ENCODE measurements at places on chromosomes 12 and 14. TPM values are rescaled to one million over a fixed set of nuclear protein-coding genes. Genes with fewer than 3 reads are reported as not detected.

The ITFG2 gene
- total RNA-seq: 51.9 TPM

The NR4A1 gene
- 17.7 TPM for total RNA-seq

The GARIN6 gene
- total RNA-seq: not detected

The TMX1 gene
- total RNA-seq: 30.2 TPM

The NRXN3 gene
- total RNA-seq: 20.0 TPM

The PLEKHA5 gene
- total RNA-seq: 139 TPM

The COX8C gene
- not detected for total RNA-seq

The INSM2 gene
- not detected for total RNA-seq

The FLRT2 gene
- total RNA-seq: 26.8 TPM

The PTPN11 gene
- 72.3 TPM for total RNA-seq

The PROX2 gene
- total RNA-seq: not detected

The IFNG gene
- total RNA-seq: not detected

The TEAD4 gene
- 19.1 TPM for total RNA-seq

The SART3 gene
- 76.9 TPM for total RNA-seq

The HSPA2 gene
- total RNA-seq: 7.9 TPM

DNA sequence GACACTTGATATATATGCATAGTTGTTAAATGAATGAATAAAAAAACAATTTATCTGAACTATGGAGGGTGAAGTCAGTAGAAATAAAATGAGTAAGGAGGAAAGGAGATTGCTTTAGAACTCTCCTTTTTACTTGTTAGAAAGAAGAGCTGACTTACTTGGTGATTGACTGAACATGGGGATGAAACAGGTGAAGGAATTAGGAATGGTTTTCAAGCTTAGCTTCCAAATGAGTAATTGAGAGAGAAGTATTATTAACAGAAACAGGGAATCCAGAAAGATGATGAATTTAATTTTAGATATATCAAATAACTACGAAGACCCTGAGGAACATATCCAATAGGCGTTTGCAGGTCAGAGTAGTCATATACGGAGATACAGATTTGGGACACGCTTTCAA is 33.6 kb upstream of the EMP1 start:
- H3K27ac ChIP-seq: no peak overlapping the region
- H3K4me1 ChIP-seq: no peaks in the 10 kb centered on the region
- no peak overlapping the region for H3K4me3 ChIP-seq
- H3K27me3 ChIP-seq: no peaks in the 10 kb centered on the region

DNA sequence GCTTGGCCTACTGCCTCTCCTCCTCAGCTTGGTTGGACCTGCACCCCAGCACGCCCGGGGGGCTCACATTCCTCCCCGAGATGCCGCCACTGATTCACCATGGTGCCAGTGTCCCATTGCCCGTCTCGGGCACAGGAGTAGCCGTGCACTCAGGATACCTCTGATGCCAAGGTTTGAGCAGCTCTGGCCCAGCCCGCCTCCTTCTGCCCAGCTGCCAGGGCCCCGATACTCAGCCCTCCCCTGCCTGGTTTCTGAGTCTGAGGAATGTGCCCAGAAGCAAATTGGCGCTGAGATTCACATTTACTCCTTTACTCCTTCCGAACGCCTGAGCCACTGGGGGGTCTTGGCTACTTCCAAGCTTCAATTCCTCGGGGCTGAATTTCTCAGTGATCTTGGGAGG is 63.5 kb downstream of the NINJ2 start:
- H3K4me1 ChIP-seq: no peaks in the 10 kb centered on the region
- no peak overlapping the region for H3K27ac ChIP-seq
- no peaks in the 10 kb centered on the region for H3K27me3 ChIP-seq
- H3K4me3 ChIP-seq: no peak overlapping the region
- no peaks in the 10 kb centered on the region for H3K36me3 ChIP-seq
- peak; percentile 45 for DNase-seq

DNA sequence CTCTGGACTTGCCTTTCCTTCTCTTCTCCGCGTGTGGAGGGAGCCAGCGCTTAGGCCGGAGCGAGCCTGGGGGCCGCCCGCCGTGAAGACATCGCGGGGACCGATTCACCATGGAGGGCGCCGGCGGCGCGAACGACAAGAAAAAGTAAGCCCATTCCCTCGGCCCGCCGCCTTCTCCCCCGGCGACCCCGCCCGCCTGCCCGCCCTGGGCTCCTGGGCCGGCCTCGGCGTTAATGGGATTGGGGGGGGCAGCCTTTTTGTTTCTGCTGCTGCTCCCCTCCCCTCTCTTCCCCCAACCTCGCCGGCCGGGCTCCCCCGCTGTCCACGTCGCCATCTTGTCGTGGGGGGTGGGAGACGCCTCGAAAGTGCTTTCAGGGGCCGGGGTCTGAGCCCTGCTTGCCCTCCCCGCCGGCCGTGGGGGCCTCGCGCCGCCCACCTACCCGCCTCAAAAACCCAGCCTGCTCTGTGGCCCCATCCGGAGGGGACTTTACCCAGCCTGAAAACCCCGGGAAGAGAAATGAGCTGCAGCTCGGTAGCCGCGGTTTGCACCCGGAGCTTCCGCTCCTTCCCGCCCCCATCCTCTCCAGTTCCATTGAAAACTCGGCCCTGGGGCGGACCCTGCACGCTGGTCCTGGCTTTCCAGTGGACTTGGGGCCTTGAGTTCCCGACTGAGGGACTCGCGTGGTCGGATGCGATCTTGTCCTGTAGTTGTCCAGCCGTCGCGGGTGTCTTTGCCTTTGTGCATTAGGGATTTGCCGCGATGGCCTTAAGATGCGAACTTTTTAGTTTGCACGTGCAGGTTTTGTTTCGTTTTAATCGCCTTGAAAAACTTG is 598 bp downstream of the HIF1A start:
- peak overlapping the region; percentile 97 for H3K4me3 ChIP-seq
- H3K27ac ChIP-seq: peak overlapping the region; percentile 95
- no peaks in the 10 kb centered on the region for H3K36me3 ChIP-seq
- peak; percentile 88 for DNase-seq
- H3K27me3 ChIP-seq: no peaks in the 10 kb centered on the region
- peaks cover 3% of the 10 kb centered on the region for H3K4me1 ChIP-seq

DNA sequence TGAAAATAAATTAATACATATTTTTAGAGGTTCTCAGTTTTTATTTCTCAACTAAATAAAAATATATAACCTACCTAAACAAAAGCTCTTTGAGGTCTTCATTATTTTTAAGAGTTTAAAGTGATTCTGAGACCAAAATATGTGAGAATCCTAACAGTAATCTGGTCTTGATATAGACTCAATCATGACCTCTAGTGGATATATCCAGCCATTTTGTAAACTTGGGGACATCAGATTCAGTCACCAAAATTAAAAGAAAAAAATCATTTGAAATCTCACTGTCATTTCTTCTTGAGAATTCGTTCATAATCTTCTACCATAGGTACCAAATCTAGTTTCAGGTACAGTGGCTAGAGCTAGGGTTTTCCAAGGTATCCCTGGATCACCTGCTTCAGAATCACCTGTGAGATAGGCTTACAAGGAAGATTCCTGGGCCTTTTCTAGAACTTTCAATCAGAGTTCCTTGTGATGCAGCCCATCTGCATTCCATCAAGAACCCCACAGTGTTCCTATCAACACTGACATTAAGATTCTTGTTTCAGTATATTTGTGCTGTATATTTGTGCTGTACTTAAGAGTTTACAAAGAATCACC is 214.9 kb downstream of the ADAMTS20 start:
- H3K36me3 ChIP-seq: no peaks in the 10 kb centered on the region
- H3K27me3 ChIP-seq: peaks cover 20% of the 10 kb centered on the region
- no peak for DNase-seq
- H3K4me1 ChIP-seq: peaks cover 3% of the 10 kb centered on the region

- no peaks in the 10 kb centered on the region for H3K27me3 ChIP-seq
- H3K27ac ChIP-seq: no peak overlapping the region
- no peak for DNase-seq
- H3K4me1 ChIP-seq: no peaks in the 10 kb centered on the region
Observed at GRCh38 chr12:88624911-88625310, 44.6 kb upstream of the KITLG start.

DNA sequence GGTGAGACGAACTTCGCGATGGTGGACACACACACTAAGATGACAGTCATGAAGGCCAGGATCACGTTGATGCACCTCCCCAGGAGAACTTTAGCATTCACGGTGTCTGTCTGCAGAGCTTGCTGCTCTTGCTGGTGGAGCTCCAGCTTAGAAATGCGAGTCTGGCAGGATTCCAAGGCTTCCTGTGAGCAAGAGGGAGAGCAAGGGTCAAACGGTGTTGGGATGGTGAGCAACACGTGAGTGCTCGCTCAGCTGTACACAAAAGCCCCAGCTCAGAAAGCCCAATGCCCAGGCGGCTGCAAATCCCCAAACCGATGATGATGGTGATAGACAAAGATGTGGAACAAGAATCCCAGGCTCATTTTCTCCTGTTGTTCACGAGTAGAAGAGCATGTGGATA is 78.8 kb downstream of the TMCC3 start:
- peaks cover 12% of the 10 kb centered on the region for H3K4me1 ChIP-seq
- H3K4me3 ChIP-seq: no peak overlapping the region
- no peaks in the 10 kb centered on the region for H3K27me3 ChIP-seq
- no peak overlapping the region for H3K27ac ChIP-seq
- peak; percentile 46 for DNase-seq

GRCh38 chr12:96427269-96427729 is 27.1 kb upstream of the CDK17 start:
- H3K36me3 ChIP-seq: no peaks in the 10 kb centered on the region
- peak overlapping the region; percentile 19 for H3K27ac ChIP-seq
- H3K27me3 ChIP-seq: no peaks in the 10 kb centered on the region
- peak; percentile 74 for DNase-seq
- no peak overlapping the region for H3K4me3 ChIP-seq

DNA sequence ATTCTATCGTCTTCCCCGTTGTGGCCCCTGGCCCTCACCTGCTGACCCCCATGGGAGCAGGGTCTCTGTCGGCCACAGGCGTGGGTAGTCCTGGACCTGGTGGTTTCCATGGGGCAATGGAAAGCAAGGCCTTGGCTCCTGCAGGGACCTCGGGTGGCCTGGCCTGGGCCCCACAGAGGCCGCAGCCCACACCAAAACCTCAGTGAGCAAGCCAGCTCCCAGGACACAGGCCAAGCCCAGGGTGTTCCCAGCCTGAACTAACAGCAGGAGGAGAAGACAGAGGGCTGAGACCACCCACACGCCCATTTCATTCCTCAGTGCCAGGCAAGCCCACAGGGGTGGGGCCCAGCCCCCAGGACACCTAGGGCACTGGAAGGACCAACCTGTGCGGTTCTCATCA is 16.9 kb downstream of the ABCB9 start:
- no peak overlapping the region for H3K4me3 ChIP-seq
- H3K27ac ChIP-seq: no peak overlapping the region
- no peaks in the 10 kb centered on the region for H3K27me3 ChIP-seq
- no peaks in the 10 kb centered on the region for H3K36me3 ChIP-seq

- no peak overlapping the region for H3K4me3 ChIP-seq
- no peaks in the 10 kb centered on the region for H3K4me1 ChIP-seq
- no peak for DNase-seq
- H3K27ac ChIP-seq: no peak overlapping the region
- no peaks in the 10 kb centered on the region for H3K27me3 ChIP-seq
Observed at GRCh38 chr12:54749191-54749818, 101.1 kb upstream of the DCD start.

GRCh38 chr14:75563931-75564330 is 14.5 kb upstream of the FLVCR2 start:
- H3K4me3 ChIP-seq: no peak overlapping the region
- H3K36me3 ChIP-seq: no peaks in the 10 kb centered on the region
- no peak for DNase-seq
- H3K4me1 ChIP-seq: no peaks in the 10 kb centered on the region

DNA sequence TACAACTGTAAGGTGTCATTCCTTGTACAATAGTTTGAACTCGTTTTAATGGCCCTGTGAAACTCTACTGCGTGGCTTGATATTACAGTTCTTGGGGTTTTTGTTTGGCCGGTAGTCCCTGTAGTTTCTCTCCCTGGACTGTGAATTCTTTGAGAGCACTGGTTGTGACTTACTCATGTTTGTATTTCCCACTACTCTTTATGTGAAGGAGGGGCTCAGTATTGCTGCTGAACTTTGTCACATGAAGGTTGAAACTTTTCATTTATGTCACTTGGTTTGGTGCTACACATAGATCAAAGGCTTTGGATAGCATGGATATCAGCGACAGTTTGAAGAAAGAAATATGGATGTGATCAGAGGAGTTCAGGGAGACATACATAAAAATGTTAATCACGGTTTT is 1.5 kb upstream of the POU6F1 start:
- DNase-seq: no peak
- H3K27me3 ChIP-seq: no peaks in the 10 kb centered on the region
- no peak overlapping the region for H3K27ac ChIP-seq
- peaks cover 4% of the 10 kb centered on the region for H3K4me1 ChIP-seq

- H3K36me3 ChIP-seq: peaks cover 42% of the 10 kb centered on the region
- no peak overlapping the region for H3K4me3 ChIP-seq
- H3K27me3 ChIP-seq: no peaks in the 10 kb centered on the region
- no peak for DNase-seq
- no peaks in the 10 kb centered on the region for H3K4me1 ChIP-seq
Observed at GRCh38 chr12:124423761-124424515, 129.0 kb downstream of the RFLNA start.

- DNase-seq: no peak
- no peak overlapping the region for H3K4me3 ChIP-seq
- H3K27me3 ChIP-seq: no peaks in the 10 kb centered on the region
- no peaks in the 10 kb centered on the region for H3K36me3 ChIP-seq
- H3K27ac ChIP-seq: no peak overlapping the region
Observed at GRCh38 chr14:87088588-87088987, 904.4 kb downstream of the GALC start.

DNA sequence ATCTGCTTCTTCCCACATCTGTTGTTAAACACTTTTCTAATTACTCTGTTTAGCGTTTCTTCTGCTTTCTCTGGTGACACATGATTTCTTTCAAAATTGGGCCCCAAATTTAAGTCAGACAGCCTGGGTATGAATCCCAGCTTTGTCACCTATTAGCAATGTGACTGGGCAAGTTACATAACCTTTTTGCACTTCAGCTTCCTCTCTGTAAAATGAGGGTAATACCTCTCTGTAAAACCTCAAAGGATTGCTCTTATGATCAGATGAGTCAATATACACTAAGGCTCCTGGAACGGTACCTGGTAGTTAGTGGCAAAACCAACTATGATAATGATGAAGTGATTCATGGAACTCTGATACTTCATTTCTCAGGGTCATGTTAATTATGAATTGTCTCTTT is 33.0 kb downstream of the E2F7 start:
- H3K4me3 ChIP-seq: no peak overlapping the region
- H3K27me3 ChIP-seq: no peaks in the 10 kb centered on the region
- H3K4me1 ChIP-seq: no peaks in the 10 kb centered on the region
- H3K36me3 ChIP-seq: peaks cover 37% of the 10 kb centered on the region

DNA sequence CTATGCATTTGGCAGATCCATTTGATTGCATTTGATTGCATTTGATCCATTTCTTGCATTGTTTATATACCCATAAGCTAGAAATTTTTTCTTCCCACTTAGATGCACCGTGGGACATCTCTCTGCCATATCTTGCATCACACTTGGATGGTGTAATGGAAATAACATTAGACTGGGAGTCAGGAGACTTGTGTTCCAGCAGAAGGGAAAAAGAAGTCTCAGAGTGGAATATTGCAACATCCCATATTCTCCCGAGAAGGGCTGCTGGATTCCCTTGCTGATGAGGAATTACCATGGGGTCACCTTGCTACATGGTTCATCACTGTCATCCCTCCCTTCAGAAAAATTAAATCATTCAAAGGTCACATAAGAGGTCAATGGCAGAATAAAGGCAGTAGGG is 78.1 kb downstream of the KSR2 start:
- no peaks in the 10 kb centered on the region for H3K36me3 ChIP-seq
- no peak overlapping the region for H3K27ac ChIP-seq
- H3K4me1 ChIP-seq: no peaks in the 10 kb centered on the region
- H3K4me3 ChIP-seq: no peak overlapping the region
- DNase-seq: no peak

GRCh38 chr14:90839024-90839888 is 23.0 kb upstream of the TTC7B start:
- no peak for DNase-seq
- no peaks in the 10 kb centered on the region for H3K27me3 ChIP-seq
- no peaks in the 10 kb centered on the region for H3K4me1 ChIP-seq
- no peak overlapping the region for H3K4me3 ChIP-seq

All from endodermal cell (in vitro differentiated cells).